ENCODE measurements at places on chromosomes 2 and 18.

GRCh38 chr2:79750321-79750720 lies 237.5 kb downstream of the CTNNA2 start:
- no peak for DNase-seq

DNA sequence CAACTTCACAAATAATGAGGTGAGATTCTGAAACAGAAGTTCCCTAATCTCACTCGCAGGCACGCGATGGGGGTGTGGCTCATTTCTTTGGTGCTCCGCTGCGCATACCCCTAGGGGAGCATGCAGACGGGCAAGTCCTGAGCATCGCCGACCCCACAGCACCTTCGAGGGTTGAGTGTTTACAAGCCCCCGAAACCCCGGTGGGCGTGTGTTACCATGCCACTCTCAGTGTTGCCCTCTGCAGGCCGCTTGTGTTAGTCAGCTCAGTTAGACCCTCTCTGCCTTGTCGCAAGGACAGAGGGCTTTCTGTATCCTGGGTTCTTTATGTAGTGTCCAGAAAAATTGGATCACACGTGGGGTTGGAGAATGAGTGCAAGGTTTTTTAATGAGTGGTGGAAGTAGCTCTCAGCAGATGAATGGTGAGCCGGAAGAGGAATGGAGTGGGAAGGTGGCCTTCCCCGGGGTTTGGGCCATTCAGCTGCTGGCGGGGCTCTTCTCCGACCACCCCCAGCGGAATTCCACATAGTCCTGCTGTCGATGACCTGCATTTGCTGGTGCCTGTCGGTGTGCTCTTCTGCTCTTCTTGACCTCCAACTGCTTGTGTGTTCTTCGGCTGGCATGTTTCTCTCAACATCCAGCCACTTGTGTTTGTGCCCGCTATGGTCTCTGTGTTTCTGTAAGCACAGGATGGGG lies 191.3 kb downstream of the RPRM start:
- DNase-seq: no peak

DNA sequence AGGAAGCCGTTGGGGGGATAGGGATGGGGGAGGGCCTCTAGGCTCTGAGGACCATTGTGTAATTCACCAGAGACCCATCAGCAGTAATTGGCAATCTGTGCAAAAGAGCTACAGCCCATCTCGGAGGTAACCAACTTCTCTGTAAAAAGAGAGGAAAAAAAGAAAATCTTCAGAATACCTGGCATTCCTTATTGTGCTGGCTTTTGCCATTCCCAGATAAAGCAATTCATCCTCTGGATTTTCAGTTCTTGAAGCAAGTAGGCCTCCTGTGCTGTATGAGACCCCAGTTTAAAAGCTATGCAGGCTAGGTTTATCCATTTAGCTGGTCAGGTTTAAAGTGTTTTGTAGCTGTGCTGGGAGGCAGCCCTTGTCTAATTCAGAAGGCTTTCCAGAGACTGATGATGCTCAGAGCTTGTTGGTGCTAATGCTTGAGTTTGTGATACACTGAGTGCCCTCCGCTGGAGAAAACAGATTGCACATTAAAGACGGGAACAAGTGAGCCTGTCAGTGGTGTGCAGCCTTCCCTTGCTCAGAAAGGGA lies at the start of gene LRRTM4:
Gene LRRTM4, minus strand, starts transcription at position 446 of the 540 bp plus-strand sequence.
- no peak for DNase-seq

- DNase-seq: no peak
These were observed 9.0 kb upstream of the CWC22 start for GRCh38 chr2:180015951-180016709.

- no peak for DNase-seq
These were observed 78.9 kb upstream of the B3GNT2 start for GRCh38 chr2:62116983-62117382.

DNA sequence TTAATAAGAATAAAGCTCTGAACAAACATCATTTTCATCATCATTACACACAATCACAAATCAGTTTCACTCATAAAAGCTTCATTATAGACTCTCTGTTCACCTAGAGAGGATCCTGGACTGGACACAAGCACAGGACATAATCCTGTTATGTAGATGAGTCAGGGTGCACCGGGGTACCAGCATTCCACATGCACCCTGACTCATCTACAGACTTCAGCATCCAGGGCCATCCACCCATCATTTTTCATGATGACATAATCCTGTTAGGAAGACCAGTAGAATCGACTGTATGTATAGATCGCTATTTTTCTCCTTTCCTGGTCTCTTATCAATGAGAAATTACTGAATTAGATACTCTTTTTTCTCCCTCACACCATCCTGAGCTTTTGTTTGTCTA lies 73.7 kb upstream of the PIK3C3 start:
- no peak for DNase-seq

DNA sequence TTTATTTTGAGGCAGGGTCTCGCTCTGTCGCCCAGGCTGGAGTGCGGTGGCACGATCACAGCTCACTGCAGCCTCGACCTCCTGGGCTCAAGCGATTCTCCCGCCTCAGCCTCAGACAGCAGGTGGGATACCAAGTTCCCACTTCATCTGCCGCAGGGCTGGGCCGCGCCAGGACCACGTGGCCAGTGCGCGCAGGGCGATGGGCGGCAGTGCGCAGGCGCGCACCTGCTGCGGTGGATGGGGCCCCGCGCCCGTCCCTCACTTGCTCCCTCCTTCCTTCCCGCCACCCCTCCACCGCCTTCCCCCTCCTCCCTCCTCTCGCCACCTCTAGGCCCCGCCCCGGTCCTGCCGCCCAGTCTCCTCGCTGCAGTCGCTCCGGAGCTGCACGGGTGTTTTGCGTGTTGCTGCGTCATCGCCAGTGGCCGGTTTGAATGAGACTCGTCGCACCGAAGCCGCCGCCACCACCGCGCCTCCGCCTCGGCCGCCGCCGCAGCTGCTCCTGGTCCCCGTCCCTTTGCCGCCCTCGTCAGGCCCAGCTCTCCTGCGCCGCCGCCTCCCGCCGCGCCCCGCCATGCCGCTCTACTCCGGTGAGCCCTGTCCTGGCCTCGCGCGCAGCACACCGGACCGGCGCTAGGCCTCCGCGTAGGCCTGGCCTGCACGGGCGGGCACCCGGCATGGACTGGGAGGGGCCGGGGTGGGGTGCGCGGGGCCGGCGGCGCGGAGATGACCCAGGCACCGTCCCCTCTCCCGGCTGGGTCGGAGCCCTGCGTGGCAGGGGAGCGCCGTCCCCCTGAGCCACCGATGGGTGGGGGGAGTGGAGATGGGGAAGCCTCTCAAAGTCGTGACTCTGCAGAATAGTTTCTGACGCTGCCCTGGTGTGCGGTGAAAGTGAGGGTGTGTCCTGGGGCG lies at the start of gene USP14:
Gene USP14, plus strand, starts transcription at position 430 of the 909 bp plus-strand sequence. Its CDS starts 142 bp downstream, at position 572.
- DNase-seq: peak; percentile 98

- DNase-seq: no peak
These were observed 446 bp downstream of the COPS9 start for GRCh38 chr2:240135706-240136012.

- DNase-seq: no peak
These were observed 105.5 kb downstream of the NRP2 start for GRCh38 chr2:205787761-205788160.

DNA sequence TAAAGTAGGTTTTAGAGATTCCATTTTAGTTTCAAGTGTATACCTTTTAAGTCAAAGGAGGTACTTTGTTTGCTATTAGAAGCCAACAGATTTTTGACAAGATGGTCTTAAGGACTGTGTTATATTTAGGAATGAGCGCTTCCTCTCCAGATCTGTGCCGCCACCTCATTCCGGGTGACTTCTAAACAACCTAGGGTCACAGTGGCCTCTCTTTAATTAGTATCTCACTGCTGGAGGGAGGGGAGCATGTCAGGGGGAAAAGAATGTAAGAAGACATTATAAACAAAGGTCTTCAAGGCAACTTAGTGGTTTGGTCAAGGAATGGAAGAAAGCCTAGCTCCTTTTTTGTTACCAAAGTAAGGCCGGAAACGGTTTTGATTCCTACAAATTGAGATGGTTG lies 67.0 kb downstream of the RBMS1 start:
- no peak for DNase-seq

GRCh38 chr2:179768765-179769164 lies 92.6 kb downstream of the ZNF385B start:
- DNase-seq: no peak

DNA sequence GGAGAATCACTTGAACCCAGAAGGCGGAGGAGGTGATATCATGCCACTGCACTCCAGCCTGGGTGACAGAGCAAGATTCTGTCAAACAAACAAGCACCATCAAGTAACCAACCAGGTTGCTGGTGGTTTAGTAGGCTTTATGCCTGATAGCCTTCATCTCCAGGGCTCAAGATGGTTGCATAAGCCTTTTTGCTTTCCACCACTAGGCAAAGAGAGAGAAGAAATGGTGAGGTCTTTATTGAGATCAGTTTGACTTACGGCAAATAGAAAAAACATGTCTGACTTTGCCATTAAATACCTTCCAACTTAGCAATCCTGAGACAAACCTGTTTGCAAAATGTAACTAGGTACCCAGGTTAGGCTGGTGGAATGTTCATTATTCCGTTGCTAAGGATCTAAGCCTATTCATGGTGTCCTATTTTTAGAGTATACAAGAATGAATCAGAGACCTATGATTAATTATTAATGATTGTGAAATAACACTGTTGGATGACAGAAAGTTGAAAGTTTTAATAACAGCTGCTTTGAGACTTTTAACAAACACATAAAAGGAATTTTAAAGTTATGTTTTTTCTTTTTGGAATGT lies 53.5 kb upstream of the SLC38A11 start:
- no peak for DNase-seq

GRCh38 chr2:86064006-86064405 lies 41.7 kb downstream of the POLR1A start:
- no peak for DNase-seq

DNA sequence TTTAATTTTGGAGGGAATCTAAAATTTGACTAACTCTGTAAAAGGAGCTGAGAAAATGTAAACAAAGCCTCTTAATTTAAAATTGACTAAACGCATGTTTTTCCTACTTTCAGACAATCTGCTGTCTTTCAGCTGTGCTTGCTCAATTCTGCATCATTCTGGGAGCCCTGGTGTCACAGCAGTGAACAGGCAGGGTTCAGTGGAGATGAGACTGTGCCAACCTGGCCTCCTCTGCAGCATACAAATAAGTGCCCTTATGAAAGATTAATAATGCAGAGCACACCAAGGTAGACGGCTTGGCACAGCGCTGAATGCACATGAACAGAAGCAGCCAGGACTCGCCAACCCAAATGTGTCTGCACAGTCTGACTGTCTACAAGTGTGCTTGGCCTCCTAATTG lies 222.0 kb upstream of the CHAC2 start:
- DNase-seq: no peak

GRCh38 chr2:196404276-196404675 lies 232.9 kb upstream of the STK17B start:
- DNase-seq: no peak

GRCh38 chr2:205712508-205712907 lies 30.2 kb downstream of the NRP2 start:
- DNase-seq: no peak

GRCh38 chr18:48623468-48624235 lies 84.8 kb downstream of the CTIF start:
- DNase-seq: no peak

GRCh38 chr2:15986068-15986560 lies 45.8 kb downstream of the MYCN start:
- no peak for DNase-seq

GRCh38 chr18:46632401-46633071 lies 24.5 kb downstream of the LOXHD1 start:
- DNase-seq: no peak

GRCh38 chr2:241858206-241859016 lies at the start of gene PDCD1:
TSS of gene PDCD1 (minus strand) at chr2:241858894. CDS start at chr2:241858838, 56 bp downstream.
- no peak for DNase-seq

DNA sequence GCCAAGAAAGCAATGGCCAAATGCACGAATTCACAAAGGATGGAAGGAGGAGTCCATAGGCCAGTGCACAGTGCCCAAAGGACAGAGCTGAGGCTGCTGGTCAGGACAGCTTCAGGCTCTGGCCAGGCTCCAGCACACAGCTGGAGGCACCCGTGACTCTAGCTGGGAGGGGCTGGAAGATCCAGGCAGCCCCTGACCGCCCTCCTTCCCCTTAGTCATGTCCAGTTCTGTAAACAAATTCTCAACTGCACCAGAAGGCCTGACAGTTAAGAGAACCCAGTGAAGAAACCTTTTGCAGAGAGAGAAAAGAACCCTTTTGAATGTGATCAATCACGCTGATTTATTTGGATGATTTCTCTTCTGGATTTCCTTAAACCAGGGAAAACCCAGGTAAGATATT lies 7.7 kb upstream of the YWHAQ start:
- no peak for DNase-seq

- DNase-seq: peak; percentile 0
These were observed 786.3 kb upstream of the FSHR start for GRCh38 chr2:49940626-49941025.

GRCh38 chr2:52613064-52613463 lies 1154.5 kb upstream of the CHAC2 start:
- DNase-seq: no peak

GRCh38 chr2:54772110-54772509 lies 48.6 kb downstream of the EML6 start:
- no peak for DNase-seq

DNA sequence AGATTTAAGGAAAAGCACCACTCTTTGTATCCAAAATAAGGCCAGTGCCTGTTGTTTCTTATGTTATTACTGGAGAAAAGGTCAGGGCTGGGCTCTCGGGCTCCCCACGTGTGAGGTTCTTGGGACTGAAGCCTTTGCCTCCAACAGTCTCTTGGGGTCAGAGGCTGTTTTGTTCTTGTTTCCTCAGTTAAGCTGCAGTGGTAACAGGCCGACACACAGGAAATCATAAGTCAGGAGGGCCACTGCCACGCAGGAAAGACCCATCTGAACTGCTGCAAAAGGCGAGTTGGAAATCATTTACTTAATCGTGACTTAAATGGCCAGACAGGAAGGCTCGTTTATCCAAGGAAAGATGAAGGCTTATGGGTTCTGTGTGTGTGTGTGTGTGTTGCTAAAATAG lies 30.3 kb upstream of the IL37 start:
- no peak for DNase-seq

DNA sequence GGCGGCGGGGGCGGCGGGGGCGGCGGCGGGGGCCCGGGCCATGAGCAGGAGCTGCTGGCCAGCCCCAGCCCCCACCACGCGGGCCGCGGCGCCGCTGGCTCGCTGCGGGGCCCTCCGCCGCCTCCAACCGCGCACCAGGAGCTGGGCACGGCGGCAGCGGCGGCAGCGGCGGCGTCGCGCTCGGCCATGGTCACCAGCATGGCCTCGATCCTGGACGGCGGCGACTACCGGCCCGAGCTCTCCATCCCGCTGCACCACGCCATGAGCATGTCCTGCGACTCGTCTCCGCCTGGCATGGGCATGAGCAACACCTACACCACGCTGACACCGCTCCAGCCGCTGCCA lies 644 bp downstream of the ONECUT2 start:
- DNase-seq: no peak
